ENCODE measurements at places on chromosomes 2 and 18.

DNA sequence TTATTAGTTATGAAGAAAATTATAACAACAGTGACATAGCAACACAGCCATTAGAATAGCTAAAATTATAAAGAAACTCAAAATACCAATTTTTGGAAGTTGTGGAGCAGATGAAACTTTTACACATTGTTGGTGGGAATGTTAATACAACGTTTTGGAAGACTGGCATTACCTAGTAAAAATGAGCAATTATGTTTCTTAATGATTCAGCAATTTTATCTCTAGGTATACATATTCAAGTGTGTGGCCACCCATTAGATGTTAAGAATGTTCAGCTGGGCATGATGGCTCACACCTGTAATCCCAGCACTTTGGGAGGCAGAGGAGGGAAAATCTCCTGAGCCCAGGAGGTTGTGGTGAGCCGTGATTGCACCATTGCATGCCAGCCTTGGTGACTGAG is 78.8 kb downstream of the INSIG2 start:
- DNase-seq, result no peak

DNA sequence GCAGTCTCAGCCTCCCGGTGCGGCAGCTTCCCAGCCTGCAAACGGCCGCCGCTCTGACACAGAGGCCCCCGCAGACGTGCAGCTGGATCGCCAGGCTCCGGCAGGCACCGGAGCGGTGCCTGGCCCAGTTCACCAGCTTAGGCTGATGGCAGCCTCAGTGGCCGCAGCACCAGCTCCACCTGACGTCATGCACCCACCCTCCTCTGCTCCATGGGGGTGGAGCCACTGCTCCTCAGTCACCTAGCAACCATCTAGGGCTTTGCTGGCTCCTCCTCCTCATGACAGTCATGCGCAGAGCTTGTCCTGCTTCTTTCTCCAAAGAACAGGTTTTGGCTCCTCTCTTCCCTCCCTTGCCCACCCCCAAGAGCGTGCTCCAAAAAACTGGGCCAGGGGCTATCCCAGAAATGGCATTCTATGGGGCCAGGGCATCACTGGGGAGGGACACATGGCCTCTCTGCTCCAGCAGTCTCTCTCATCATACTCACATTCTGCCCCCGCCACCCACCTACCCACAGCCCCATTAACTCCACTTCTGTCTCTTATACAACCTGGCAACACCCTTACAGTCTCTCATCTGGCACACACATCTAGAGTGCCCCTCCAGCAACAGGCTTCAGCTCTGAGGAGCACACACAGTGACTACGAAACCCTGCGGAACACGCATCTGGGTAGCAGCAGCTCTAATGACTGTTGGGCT is 5.5 kb downstream of the DCTN1 start:
- no peak for DNase-seq

DNA sequence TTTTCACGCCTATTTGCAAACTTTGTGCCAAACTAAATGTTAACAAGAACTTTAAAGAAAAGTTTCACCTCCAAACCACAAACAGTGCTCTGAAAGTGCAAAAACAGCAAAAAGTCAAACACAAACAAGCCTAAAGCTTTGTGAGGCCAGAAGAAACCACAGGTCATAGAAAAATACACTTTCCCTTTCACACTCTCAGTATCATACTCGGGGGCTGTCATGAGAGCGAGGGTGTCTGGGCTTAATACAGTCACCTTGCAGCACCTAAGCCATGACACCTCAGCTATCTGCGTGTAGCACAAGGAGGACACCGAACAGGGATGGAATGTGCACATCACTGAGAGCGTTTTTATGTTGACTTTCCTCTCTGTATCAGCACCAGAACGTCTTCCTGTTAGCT is 26.6 kb upstream of the SEH1L start:
- no peak for DNase-seq

DNA sequence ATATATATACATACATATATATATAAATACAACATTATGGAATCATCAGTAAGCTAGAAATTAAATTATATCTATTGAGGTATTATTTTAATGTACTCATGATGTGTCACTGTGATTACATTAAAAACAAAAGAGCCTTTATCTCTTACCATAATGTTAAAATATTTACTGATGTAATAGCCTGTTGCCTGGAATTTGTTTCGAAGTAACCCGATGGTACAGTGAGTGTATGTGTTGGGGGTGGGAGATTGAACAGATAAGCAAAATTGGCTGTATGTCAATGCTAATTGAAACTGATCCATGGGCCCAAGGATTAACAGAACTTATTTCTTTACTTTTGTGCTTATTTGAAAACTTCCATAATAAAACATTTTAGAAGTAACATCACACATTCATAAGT is 1473.2 kb downstream of the LRP1B start:
- DNase-seq, result no peak

DNA sequence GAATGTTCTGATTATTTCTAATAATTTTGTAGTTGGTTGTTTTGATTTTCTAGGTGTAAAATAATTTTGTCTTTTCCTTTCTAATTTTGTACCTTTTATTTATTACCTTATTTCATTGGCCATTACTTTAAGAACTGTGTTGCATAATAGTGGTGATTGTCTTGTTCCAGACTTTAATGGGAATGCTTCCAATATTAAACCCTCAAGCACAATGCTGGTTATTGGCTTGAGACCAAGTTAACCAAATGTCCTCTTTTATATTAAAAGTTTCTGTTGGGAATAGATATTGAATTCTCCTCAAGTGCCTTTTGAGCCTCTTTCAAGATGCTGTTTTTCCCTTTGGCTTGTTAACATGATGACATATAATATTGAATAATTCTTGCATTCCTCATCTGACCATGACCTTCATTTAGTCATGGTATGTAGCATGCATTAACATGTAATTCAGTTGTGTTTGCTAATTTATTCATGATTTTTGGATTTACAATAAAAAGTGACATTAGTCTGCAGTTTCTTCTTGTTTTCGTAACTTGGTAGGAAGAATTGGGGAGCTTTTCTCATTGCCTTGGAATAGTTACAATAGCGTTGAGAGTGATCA is 141.7 kb downstream of the DIS3L2 start:
- DNase-seq, result no peak

- no peak for DNase-seq
These were observed 42.4 kb upstream of the GRHL1 start for GRCh38 chr2:9909106-9909505.

DNA sequence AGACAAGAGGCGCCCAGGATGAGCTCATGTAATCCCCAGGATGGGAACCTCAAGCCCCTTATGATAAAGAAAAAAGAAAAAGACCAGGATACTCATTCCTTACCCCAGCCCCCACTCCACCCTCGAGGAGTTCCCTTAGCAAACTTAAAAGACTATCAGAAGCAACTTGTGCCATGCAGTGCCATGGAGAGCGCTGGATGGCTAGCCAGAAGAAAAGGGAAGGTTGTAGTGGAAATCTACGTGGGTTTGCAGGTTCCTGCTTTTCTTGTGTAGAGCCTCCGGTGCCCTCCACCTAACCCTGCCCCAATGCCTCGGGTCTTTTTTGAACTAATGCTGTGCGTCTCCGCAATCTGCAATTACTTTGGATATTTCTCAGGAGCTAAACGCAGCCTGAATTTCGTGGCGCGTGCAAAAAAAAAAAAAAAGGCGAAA is 16.2 kb upstream of the BCL11A start:
- DNase-seq, result no peak

DNA sequence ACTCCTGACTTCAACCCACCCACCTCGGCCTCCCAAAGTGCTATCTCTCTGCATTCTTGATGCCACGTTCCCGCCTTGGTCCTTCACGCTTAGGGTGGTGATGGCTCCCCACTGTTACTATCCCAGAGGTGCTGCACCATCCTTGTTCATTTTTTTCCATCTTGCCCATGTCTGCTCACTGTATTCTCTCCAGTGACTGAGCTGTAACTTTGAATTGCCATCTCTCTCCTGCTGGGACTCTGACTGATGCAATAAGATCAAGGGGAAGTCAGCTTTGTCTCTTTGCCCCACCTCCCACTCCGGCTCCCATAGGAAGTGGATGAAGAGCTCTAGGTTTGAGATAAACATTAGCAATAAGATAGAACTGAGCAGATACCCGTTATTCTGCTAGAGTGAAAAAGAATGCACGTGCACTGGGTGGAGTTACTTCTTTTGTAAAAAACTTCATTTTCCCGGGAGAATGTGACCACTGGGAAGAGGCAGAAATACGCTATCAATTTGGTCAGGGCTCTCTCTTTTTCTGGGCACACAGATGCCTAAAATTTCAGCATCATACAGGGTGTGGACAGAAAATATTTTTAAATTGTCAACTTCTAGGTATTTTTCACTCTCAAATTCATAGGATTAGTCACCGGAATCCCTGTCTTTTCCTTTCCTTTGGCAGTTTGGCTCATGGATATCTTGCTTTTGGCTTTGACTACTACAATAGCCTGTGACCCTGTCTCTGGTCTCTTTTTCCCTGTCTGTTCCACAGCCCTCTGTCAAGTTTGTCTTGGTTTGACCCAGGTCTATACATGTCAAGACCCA is 105.4 kb downstream of the POLR1A start:
- DNase-seq, result no peak

DNA sequence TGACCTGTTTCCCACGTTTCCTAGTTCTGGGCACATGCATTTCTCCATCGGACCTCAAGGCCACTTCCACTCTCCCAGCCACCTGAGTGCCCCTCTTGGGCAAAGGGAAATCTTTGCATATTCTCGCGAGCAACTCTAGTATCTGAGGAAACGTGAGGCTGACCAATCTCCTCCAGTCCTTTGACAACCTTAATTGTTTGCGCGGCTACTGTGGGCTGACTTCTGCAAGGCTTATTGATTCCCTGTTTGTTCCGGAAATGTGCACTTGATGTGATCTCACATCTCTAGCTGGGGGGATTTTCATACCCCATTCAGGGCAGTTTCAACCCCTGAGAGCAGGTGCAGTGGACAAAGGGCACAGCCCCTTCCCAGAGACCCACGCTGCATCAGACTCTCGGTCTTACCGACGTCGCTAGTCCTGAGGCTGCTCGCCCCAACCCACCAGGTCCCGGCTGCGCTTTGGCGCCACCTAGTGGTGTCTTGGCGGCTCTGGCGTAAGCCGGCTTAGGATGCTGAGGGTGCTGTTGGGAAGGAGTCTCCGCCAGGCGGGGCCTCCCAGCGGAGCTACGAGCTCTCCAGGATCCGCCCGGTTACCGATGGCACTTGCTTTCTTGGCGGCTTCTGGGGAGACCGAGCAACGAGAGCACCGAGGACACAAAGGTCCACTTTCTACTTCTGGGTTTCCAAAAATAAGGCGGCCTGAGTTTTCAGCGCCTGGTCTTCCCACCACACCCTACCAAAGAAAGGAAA is 24.8 kb upstream of the SPR start:
- peak; percentile 70 for DNase-seq

- no peak for DNase-seq
These were observed 11.6 kb upstream of the B4GALT6 start for GRCh38 chr18:31695989-31696388.

DNA sequence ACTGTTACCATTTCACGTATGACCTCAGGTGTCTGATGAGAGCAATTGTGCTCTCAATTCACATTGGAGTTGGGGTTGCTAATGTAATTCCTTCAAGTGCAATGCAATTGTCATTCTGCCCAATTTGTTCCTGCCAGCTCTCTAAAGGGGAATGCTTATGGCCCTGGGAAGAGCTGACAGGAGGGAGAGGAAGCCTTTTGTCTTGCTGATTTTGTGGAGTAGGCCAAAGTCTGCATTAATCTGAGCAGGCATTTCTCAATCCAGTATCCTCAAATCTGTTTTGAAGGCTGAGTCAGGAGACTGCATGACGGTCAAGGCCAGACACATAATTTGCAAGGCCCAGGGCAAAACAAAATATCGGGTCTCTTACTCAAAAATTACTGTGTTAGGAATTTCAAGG is 326.4 kb upstream of the SPHKAP start:
- DNase-seq, result no peak

Measured in activated naive CD4-positive, alpha-beta T cell (primary cell).